ENCODE measurements at places on chromosomes 4 and X.

- peak; percentile 7 for DNase-seq
These were observed 444.7 kb downstream of the IQCM start for GRCh38 chr4:149370785-149371420.

- DNase-seq = no peak
These were observed 49.9 kb upstream of the XIAP start for GRCh38 chrX:123809854-123810375.

GRCh38 chr4:87243426-87244053 is 23.1 kb upstream of the KLHL8 start:
- no peak for DNase-seq

GRCh38 chr4:92249541-92249940 is 54.2 kb upstream of the GRID2 start:
- DNase-seq = no peak

GRCh38 chrX:123330229-123330942 is 146.3 kb downstream of the GRIA3 start:
- DNase-seq = no peak

DNA sequence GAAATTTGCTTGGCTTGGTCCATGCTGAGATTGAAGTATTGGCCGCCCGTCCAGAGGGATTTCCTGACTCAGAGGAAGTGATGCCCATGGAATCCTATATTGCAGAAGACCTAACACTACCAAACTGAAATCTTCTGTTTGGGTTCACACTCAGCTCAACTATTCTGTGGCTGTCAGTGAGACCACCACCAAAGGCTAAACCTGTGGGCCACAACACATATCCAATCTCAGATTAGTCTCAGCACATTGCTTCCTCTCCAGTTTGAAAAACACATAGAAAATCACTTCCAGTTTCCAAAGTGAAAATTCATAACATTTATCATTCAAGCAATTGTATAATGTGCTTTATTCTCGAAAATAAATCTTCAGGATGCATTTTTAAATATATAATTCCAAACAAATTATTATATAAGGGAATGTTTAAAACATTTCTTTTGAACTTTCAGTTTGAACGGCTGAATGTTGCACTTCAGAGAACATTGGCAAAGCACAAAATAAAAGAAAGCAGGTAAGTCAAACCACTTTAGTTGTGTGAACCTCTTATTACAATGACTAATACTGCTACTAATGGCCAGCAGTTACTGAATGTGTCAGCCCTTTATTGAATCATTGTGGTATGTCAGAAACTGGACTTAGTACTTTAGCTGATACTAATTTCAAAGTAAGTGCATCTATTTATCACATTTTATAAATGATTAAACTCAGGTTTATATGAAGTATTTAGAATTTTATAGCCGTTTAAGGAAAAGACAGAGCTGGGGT is 37.0 kb downstream of the GUCY1A1 start:
- no peak for DNase-seq

GRCh38 chrX:40009890-40010289 is 87.9 kb downstream of the BCOR start:
- no peak for DNase-seq

- DNase-seq = no peak
These were observed 254.2 kb downstream of the CBR4 start for GRCh38 chr4:168755598-168756477.

DNA sequence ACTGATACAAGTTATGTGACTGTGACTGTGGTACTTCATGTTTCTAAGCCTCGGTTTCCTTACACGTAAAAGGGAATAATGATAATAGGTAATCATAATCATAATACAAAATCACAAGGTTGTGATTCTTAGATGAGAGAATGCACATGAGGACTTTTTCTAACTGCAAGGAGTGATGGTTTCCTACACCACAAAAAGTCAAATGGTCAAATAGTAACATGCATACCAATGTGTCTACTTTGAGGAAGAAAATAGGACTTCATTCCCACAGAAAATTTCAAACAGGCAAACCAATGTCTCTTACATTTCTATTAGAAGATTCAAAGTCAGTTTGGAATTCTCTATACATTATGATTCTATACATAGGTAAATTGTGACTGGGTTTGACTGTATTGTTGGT is 368.7 kb upstream of the FTHL17 start:
- no peak for DNase-seq

- DNase-seq = no peak
These were observed 4.3 kb downstream of the CLGN start for GRCh38 chr4:140423106-140423505.
